ENCODE measurements at places on chromosomes 6 and 20. TPM values are rescaled to one million over a fixed set of nuclear protein-coding genes. Genes with fewer than 3 reads are reported as not detected.

DNA sequence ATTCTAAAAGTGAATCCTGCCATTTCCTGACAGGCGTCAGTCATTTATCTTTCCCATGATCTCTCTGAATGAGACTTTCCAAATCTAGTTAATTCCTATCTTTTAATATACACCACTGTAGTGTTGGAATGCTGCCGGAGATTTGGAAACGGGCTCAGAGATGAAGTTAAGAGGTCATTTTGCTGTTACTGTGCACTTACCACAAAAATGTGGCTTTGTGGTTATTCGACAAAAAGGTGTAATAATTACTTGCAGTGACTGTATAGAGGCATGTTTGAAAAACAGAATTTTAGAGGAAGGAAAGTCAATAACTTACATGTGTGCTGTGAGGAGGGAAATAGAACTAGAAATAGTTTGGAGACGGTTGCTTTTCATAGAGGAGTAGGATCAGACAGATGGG lies 460.2 kb upstream of the BTBD3 start:
- no peak for DNase-seq

DNA sequence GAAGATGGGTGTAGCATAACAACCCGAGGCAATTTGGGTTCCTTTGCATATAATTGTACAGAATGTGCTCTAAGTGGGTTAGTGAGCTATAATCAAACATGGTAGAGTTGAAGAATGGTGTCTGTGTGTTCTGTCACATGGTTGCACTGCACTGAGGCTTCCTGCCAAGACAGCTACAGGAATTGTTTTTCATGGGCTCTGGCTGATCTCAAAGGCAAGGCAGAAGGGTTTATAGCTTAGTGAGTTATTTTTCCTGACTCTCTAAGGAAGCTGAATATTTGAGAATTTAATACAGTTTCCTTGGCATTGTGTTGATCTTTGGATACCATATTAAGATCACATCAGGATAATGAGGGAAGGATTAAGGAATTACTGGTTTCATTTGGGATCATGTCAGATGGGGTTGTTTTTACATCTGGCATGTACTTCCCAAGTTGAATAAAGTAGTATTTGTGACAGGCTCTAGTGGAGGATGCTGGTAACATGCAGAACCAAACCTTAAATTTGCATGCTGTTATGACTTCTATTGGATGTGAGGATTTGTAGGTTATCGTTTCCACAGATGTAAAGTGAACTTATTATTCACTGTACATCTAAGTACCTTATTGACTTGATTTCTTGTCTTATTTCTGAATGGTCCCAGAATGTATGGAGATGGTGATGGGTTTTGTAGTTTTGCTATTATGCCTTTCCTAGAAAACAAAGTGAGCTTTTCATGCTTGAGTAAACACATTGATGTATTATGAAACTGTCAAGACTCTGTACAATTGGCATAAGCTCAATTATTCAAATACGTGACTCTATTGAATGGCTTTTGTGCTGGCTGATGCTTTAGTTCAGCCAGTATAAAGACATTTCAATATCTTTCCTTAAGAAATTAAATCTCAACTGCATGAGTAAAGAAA lies 43.3 kb downstream of the LRRC1 start:
- no peak for DNase-seq

DNA sequence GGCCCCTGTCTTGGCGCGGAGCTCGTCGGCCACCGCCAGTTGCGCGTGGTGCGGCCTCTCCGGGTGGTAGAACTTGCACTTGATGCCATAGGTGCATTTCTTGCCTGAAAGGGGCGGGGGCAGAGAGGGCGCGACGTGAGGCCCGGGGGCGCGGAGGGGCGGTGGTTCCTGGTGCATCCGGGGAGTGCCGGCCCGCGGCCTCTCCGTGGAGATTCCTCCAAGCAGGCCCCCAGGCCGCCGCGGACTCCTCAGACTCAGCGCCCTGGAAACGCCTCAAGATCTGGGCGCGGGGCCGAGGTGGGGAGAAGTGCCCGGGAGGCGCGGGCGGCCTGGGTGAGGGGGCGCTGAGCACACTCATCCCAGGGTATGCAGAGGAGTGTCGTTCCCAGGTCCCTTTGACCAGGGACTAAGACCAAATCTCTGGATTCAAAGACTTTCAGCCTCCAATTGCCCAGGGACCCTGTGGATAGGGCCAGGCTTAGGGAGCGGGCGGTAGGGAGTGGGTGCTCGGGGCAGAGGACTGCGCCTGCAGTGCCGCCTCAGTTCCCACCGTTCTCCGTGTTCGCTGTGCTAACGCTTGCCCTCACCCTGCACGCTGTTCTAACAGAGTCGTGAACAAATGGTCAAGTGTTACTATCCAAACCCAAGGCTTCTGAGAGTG lies 33.3 kb downstream of the ZC3H12D start:
- DNase-seq = no peak

Gene KHDC1
- polyA plus RNA-seq = 9.2 TPM

- DNase-seq = no peak
Measured at GRCh38 chr6:152952045-152952444, 30.8 kb downstream of the FBXO5 start.

Gene PTK7
- polyA plus RNA-seq = 230 TPM

- DNase-seq = no peak
Measured at GRCh38 chr6:31762878-31763618, 592 bp downstream of the SAPCD1 start.

DNA sequence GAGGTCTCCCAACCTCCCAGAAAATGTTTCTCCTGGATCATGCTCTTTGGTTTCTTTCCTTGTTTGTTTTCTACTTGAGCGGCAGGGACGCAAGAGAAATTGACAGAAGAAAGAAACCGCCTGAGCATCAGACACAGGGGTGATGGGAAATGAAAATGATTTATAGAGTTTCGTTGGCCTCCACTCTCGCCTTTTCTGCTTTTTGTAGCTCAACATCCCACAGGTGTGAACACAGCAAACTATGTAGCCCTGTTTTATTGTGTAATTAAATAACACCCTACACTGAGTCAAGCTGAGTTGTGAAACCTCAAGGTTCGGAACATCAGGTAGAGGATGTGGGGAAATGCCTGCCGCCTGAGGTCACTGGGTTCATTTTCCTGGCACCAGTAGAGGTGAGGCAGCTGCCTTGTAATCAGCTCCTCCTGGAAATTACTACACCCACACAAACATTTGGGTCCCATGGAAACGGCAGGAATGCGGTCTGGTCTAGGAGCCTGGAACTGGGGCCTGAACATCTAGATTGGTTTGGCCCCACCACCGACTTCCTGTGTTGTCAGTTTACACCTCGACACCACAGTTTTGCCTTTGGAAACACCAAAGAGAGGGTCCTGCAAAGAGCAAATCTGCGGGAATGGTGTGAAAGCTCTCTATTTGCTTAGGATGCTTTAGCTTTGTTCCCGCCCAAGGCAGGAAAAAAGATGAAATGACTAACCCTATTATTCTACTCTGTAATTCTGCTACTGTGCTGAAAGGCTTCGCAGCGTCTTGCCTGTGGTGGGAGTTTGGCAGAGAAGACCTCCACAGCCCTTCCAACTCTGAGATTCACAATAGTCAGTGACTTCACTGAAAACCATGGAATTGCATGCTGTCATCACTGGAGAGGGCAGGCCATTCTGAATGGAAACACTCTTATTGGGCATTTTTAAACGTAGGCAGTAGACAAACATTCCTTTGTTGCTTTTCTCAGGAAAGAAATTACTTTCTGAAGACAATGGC lies 53.0 kb downstream of the ADAT2 start:
- peak; percentile 56 for DNase-seq

All from left renal cortex interstitium (tissue), 4 donors.